Left ventricle myocardium superior (tissue), 1 donor: ENCODE measurements at places on chromosomes 2 and 18. TPM values are rescaled to one million over a fixed set of nuclear protein-coding genes. Genes with fewer than 3 reads are reported as not detected.

- DNase-seq = no peak
Observed at GRCh38 chr2:224723586-224724217, 7.5 kb upstream of the CCDC195 start.

DNA sequence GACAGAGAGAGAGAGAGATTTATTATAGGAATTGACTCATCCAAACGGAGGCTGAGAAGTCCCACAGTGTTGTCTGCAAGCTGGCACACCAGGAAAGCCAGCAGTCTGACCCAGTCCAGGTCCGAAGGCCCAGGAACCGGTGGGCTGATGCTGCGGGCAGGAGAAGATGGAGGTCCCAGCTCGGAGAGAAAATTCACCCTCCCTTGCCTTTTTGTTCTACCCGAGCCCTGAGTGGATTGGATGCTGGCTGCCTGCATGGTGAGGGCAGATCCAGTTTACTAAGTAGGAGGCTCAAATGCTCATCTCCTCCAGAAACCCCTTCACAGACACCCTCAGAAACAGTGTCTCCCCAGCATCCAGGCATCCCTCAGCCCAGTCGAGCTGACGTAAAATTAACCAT, 22.2 kb upstream of the STK25 start:
- no peak for DNase-seq

- DNase-seq = no peak
Observed at GRCh38 chr2:213290501-213290900, 6.2 kb downstream of the SPAG16 start.

GRCh38 chr2:11574176-11575046, 40.6 kb downstream of the GREB1 start:
- no peak for DNase-seq

Gene TCF7L1
- 7.1 TPM for total RNA-seq

Gene SEPTIN10
- 46.8 TPM for total RNA-seq
